Daoy (cell line): ENCODE measurements at places on chromosomes 5 and 9. TPM values are rescaled to one million over a fixed set of nuclear protein-coding genes. Genes with fewer than 3 reads are reported as not detected.

Gene CCDC152
- 5.2 and 7.2 TPM in 2 replicates for total RNA-seq

Gene PCDHA4
- 1.0 and 3.0 TPM in 2 replicates for total RNA-seq

Gene LPAR1
- 11.4 and 13.5 TPM in 2 replicates for total RNA-seq

Gene PCDHA9
- 0.11 and 0.51 TPM in 2 replicates for total RNA-seq

Gene MCTP1
- total RNA-seq: 11.3 and 14.3 TPM in 2 replicates

GRCh38 chr5:136133222-136133921, 727 bp downstream of the SMAD5 start:
- DNase-seq: peak; percentile 54

DNA sequence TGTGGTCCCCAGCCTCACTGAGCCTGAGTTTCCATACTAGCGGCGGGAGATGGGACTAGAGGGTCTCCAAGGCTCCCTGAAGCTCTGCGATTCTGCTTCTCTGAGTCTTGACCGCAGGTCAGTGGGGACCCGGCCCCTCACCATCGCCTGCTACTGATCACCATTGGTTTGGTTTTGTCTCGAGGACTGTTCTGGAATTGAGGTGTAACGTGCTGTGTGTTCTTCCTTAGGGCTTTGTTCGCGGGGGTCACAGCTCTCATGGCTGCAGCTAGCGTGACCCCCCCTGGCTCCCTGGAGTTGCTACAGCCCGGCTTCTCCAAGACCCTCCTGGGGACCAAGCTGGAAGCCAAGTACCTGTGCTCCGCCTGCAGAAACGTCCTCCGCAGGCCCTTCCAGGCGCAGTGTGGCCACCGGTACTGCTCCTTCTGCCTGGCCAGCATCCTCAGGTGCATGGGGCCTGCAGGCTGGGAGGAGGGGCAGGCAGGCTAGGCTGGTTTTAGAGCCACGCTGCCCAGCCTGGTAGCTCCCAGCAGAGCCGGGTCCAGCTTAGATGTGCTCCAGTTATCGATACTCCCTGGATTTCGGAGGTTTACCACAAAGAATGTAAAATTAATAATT, 12.3 kb downstream of the TRAF2 start:
- no peak for DNase-seq

GRCh38 chr5:107025712-107026497, 644.8 kb downstream of the EFNA5 start:
- DNase-seq: no peak

- no peak for DNase-seq
These were observed 36.4 kb downstream of the ADAMTS12 start for GRCh38 chr5:33855396-33855795.

- DNase-seq: no peak
These were observed 11.3 kb upstream of the SCGB3A1 start for GRCh38 chr5:180602481-180603075.

DNA sequence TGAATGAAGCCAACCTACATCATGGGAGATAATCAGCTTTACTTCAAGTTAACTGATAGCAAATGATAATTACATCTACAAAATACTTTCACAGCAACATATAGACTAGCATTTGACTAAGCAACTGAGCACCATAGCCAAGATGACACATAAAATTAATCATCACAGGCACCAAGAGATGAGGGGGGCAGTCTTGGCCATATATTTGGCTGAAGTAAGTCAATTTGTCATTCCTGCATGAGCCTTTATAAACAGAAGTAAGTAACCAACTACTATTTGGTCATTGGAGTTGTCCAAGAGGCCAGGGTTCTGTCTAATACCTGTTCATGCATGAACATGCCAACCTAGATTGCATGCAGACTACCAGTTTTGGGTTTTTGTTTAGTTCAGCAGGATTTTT, 53.6 kb downstream of the PDCD1LG2 start:
- no peak for DNase-seq

GRCh38 chr9:95822583-95823431, 52.7 kb upstream of the ERCC6L2 start:
- DNase-seq: peak; percentile 90
